ENCODE measurements at places on chromosomes 3 and 15. TPM values are rescaled to one million over a fixed set of nuclear protein-coding genes. Genes with fewer than 3 reads are reported as not detected.

The PLCL2 gene
- total RNA-seq, result 59.1 TPM

GRCh38 chr3:187139126-187139894 is at the start of gene RPL39L:
RPL39L (minus strand) TSS chr3:187139496; CDS start chr3:187121300, 18,196 bp downstream.
- peak; percentile 92 for DNase-seq

- DNase-seq, result no peak
Measured at GRCh38 chr3:151169262-151169947, 33.6 kb downstream of the GPR171 start.

The CSPG5 gene
- 0.75 TPM for total RNA-seq

The CNTN3 gene
- not detected for total RNA-seq
